ENCODE measurements at places on chromosomes 12 and 14.

GRCh38 chr12:67482751-67483661 lies 165.5 kb upstream of the DYRK2 start:
- DNase-seq = peak; percentile 79

DNA sequence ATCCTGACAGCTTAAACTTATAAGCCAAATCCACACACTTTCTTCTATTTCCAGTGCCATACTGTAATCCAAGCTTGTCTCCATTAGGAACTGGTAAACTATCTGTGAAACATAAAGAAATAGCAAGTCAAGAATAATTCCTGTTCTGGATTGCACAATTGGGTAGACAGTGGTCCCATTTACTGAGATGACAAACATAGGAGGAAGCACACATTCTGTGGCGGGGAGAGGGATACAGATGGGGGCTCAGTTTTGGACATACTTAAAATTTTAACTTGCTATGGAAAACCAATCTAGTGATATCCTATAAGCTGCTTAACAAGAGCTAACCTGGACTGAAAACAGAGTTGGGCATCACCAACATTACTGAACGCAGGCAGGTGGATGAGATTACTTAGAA lies 16.3 kb downstream of the MAP4K5 start:
- no peak for DNase-seq

GRCh38 chr12:79174626-79175025 lies 310.1 kb downstream of the SYT1 start:
- DNase-seq = no peak

DNA sequence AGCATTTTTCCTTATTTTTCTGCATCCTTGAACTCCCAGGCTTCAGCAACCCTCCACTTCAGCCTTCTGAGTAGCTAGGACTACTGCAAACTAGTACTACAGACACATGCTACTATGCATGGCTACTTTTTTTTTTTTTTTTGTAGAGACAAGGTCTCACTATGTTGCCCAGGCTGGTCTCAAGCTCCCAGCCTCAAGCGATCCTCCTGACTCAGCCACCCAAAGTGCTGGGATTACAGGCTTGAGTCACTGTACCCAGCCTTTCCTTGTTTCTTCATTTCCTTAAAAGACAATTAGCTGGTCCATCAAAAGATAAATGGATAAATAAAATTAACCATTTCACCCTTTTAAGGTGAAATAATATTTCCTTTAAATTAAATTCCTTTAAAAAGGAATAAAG lies 205.8 kb downstream of the SPTSSA start:
- DNase-seq = no peak

DNA sequence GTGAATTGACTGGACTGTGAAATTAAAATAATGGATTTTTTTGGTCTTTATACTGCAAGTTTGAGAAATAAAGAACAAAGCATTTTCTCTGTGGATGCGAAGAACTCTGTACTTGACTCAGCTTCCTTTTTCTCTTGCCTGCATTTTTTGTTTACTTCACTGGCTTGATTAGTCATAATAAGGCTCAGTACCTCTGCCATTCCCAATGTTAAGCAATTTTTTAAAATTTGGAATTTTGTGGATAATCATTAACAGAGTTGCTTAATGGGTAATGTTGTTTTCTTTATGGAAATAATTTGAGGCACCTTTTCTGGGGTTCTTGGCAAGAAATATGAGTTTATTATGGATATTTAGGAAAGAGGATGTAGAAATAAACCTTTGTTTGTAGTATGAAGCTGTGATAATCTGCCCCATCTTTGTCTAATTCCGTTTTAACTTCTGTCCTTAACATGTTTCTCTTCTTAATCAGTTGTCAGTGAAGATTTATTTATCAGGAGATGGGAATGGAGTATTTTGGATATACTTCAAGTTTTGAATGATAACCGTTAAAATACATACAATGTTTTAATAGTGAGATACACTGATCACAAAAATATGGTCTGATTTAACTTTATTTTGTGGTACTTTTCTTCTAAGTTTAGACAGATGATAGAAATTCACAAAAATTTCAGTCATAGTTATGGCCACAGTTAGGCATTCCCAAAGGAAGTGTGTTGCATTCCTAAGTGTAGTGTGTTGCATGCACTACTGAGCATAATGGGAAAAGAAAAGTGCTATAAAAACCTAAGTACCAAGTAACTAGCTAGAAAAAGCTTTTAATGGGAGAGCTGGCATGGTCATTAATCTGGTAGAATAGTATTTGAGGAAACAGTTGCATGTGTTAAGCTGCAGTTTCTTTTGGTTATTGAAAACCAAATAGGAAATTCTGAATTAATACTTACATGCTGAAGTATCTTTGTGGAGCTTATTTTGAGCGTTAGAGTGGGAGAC lies 27.7 kb downstream of the WNK1 start:
- no peak for DNase-seq

GRCh38 chr12:131137836-131138637 lies 184.3 kb downstream of the ADGRD1 start:
- DNase-seq = no peak

GRCh38 chr14:32382704-32383103 lies 53.6 kb downstream of the AKAP6 start:
- no peak for DNase-seq

- DNase-seq = no peak
Measured at GRCh38 chr14:27267876-27268275, 670.0 kb upstream of the NOVA1 start.

- no peak for DNase-seq
Measured at GRCh38 chr12:80432061-80432460, 12.0 kb upstream of the PTPRQ start.

GRCh38 chr14:68139431-68140075 lies 320.0 kb downstream of the RAD51B start:
- DNase-seq = no peak

GRCh38 chr14:106883218-106883692 lies 1356.9 kb downstream of the TMEM121 start:
- peak; percentile 35 for DNase-seq

DNA sequence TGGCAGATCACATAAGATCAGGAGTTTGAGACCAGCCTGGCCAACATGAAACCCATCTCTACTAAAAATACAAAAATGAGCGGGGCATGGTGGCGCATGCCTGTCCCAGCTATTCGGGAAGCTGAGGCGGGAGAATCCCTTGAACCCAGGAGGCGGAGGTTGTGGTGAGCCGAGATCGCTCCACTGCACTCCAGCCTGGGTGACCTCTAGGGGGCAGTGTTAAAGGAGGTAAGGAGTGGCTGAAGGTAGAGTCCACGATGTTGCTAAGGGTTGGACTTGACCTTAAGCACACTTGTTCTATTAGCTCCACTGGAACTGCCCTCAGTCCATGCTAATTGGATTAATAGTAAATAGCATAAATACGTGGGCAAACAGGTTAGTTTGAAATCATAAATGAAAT lies 62.4 kb upstream of the PSMC1 start:
- DNase-seq = peak; percentile 9

DNA sequence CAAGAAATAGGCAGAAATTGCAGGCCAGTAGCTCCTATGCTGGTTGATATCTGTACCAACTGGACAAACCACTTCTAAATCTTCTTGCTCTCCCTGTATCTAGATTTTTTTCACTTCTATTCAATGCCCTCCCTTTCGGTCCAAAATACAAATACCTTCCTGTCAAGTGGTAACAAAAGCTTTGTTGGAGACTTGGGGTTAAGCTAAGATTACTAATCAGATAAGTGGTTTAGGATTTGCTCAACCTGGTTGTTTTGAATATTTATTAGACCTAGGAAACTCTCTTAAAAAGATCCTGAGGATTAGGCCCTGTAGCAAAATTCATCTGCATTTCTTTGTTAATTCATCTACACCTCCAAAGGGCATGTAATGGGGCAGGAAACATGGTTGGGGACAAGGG lies 410.1 kb downstream of the NAV3 start:
- DNase-seq = no peak

DNA sequence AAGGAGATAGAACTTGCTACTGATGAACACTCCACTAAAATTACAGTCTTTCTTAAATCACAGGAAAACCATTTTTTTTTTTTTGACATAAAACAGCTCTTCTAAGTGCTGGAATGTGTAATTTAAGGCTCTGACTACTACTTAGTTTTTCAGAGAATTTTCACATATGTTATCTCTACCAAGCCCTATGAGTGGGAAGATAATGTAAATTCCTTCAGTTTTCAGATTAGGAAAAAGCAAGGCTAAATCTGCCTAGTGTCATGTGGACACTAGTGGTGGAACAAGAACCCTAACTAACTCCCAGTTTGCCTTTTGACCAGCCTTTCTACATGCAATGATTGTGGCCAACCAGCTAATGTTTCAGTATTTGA lies 37.3 kb upstream of the CSRP2 start:
- no peak for DNase-seq

- DNase-seq = no peak
Measured at GRCh38 chr12:132579744-132580143, 30.6 kb downstream of the LRCOL1 start.

DNA sequence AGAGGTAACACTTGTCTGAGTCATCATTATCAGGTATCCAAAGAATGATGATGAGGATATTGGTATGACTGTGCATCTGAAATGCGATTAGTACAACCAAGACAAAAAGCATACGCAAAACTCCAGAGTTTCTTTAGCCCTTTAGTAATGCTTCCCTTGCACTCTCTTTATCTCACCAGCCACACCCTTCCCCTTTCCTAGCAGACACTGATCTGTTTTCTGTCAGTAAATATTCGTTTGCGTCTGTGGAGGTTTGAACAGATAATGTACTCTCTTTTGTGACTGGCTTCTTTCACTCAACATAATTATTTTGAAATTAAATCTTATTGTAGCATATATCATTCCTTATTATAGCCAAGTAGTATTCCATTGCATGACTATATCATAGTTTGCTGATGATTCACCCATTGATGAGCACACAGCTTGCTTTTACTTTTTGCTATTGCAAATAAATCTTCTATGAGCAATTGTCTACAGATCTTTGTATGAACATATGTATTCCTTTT lies 775.7 kb downstream of the SLC6A15 start:
- DNase-seq = no peak

DNA sequence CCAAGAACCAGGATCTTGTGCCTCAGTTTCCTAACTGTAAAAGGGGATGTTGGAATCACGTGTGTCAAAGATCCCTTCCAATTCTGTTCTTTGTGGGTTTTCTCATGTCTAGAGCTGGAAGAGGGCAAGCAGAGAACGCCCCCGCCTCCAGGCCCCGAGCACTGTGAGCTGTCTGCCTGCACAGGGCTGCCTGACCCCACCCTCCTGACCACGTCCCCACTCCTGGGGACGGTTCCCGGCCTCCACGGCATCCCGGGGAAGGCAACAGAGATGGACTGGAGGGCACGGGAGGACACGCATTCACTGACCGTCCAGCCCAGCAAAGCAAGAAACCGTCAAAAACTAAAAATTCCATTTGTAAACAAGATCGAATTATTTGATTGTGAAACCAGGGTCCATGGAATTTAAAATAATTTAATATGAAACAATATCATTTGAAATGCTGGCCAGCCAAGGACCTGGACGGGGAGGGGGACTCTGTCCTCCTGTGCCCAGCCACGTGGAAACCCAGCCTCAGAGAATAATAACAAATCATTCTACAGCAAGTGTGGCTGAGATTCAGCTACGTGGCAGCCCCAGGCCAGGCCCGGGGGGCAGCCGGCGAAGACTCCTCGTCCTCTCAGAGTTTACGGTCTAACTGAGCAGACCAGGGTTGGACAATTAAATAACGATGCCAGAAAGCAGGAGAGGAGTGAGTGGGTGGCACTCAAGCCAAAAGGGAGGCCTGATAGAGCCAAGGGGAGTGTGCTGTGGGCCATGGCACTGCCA lies 87.3 kb upstream of the DIO3 start:
- DNase-seq = no peak

DNA sequence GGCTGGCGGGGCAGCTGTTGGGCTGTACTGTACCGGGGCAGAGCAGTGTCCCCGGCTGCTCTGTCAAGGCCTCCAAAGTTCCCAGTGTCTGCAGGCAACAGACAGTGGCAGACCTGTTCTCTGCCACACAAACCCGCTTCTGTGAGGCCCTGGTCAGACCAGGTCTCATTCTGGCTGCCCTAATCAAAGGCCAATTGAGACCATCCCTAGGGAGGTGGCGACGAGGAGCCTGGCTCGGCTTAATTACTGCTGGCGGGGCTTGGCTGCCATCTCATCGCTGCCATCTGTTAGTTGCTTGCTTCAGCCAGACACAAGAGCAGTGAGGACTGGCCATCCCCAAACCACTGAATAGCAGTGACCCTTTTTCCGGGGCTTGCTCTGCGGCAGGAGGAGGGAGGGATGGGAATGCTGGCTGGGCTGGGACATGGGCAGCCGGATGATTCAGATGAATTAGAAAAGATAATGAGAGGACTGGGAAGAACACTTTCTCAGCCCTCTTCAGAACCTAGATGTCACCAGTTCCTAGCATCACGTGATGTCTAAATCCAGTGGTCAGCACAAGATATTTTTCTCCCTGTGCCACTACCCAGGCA lies 24.5 kb downstream of the ERG28 start:
- no peak for DNase-seq

DNA sequence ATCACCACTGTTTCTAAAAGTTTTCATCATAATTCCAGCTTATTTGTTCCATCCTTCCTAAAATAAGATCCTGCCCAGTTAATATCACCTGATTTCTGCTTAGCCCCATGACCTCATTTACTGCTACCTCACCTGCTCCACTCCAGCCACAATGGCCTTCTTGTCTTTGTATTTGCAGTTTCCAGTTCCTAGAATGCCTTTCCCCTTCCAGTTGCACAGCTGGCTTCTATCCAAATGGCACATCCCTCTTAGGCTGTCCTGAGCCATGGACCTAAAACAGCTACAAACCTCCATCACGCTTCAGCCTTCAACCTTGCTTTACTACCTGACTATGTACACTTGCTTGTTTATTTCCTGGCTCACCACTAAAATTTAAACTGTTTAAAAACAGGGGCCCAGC lies 6.5 kb upstream of the LGMN start:
- DNase-seq = no peak

GRCh38 chr14:61466249-61466904 lies 145.0 kb downstream of the PRKCH start:
- no peak for DNase-seq

- no peak for DNase-seq
Measured at GRCh38 chr12:129863938-129864337, 39.9 kb downstream of the TMEM132D start.

GRCh38 chr12:104957719-104958000 lies 430 bp downstream of the SLC41A2 start:
- peak; percentile 19 for DNase-seq

GRCh38 chr12:53289891-53290290 lies 5.5 kb upstream of the PFDN5 start:
- no peak for DNase-seq

- DNase-seq = no peak
Measured at GRCh38 chr14:75751296-75751695, 90.2 kb downstream of the TTLL5 start.

- no peak for DNase-seq
Measured at GRCh38 chr14:91237219-91237618, 7.3 kb downstream of the GPR68 start.

- DNase-seq = no peak
Measured at GRCh38 chr14:68676511-68676943, 116.3 kb downstream of the ZFP36L1 start.

GRCh38 chr14:92309968-92310530 lies 12.9 kb upstream of the SLC24A4 start:
- DNase-seq = no peak
